NCI-H2081 treated with DMSO at 0.1 percent for 48 hours (cell line): ENCODE measurements at places on chromosomes 2 and 18.

- no peak for DNase-seq
These were observed 98.0 kb upstream of the MGAT4A start for GRCh38 chr2:98828793-98829371.

GRCh38 chr2:232406556-232407310 is at the start of gene ALPG:
TSS of gene ALPG (plus strand) at chr2:232406844. CDS start at chr2:232406895, 51 bp downstream.
- no peak for DNase-seq

GRCh38 chr2:1778566-1778965 is 34.3 kb upstream of the PXDN start:
- no peak for DNase-seq

GRCh38 chr2:147740211-147740927 is 104.5 kb upstream of the ACVR2A start:
- DNase-seq = no peak

GRCh38 chr18:61975526-61976326 is 82.9 kb upstream of the RNF152 start:
- no peak for DNase-seq

GRCh38 chr2:71667256-71668182 is 214.2 kb downstream of the DYSF start:
- DNase-seq = no peak
